ENCODE measurements at places on chromosomes 1 and 21.
A peak's percentile ranks its signal among the peaks of the same experiment; 100 is the strongest.

GRCh38 chr1:26126321-26127084 lies 14.9 kb downstream of the PDIK1L start:
- no peak for DNase-seq

DNA sequence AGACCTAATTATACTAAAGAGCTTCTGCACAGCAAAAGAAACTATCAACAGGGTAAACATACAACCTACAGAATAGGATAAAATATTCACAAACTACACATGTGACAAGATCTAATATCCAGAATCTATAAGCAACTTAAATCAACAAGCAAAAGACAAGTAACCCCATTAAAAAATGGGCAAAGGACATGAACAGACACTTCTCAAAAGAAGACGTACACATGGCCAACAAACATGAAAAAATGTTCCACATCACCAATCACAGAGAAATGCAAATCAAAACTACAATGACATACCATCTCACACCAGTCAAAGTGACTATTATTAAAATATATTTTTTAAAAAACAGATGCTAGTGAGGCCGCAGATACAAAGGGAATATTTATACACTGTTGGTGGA lies 99.8 kb downstream of the FAF1 start:
- no peak for DNase-seq

GRCh38 chr21:36260030-36260787 lies 59.8 kb upstream of the MORC3 start:
- DNase-seq: peak; percentile 57

- DNase-seq: no peak
These were observed 56.4 kb downstream of the AJAP1 start for GRCh38 chr1:4710592-4711415.

DNA sequence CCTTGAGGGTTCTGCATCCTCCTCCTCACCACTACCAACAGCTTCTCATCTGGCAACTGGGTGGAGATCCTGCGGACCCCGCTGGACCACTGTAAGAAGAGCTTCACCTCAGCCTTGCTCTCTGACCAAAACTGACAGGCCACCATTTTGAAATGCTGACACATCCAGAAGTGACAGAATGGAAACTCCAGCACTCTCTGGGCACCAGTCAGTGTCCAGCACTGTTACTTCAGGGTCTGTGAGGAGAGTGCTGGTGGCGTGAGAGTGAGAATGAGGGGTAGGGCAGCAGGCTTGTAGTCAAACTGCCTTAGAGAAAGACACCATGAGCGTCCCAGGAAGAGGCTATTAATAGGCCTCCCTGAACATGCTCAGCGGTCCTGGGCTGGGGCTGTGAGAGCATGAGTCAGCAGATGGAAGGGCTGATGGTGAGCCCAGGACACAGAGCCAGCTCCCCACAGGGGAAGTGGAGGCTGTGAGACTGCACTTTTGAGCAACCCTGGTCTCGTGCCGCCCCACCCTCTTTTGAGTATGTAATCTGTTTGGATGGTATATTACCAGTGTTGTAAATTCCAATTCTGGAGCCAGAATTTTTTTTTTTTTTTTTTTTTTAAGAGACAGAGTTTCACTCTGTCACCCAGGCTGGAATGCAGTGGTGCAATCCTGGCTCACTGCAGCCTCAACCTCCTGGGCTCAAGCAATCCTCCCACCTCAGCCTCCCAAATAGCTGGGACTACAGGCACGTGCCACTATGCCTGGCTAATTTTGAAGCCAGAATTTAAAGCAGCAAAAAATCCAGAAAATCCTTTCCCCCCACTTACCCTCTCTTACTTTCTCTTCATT lies 34.4 kb upstream of the SLC30A1 start:
- DNase-seq: peak; percentile 52

DNA sequence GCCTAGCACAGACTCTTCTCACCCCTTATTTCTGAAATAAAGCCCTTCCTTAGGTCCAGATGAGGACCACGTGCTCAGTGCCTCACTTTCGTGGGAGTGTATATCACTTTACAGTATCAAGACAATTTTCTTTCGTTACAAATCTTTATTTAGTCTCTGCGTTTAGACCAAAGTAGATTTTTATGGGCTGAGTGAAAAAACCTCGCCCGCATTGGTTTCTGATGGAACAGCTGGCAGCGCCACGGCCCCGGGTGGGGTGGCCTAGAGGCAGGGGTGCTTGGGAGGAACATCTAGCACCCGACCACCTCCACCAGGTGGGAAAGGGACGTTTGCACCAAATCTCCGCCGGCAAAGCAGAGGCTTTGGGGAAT lies 7.6 kb downstream of the SIM2 start:
- DNase-seq: no peak

Measured in left hindlimb (tissue), 1 donor.